ENCODE measurements at places on chromosomes 13 and 19.

GRCh38 chr19:49326165-49326704 lies 1.2 kb upstream of the SLC6A16 start:
- H3K4me3 ChIP-seq, result no peak overlapping the region
- H3K4me1 ChIP-seq, result peaks cover 29% of the 10 kb centered on the region
- peaks cover 20% of the 10 kb centered on the region for H3K36me3 ChIP-seq
- no peak overlapping the region for H3K27ac ChIP-seq

DNA sequence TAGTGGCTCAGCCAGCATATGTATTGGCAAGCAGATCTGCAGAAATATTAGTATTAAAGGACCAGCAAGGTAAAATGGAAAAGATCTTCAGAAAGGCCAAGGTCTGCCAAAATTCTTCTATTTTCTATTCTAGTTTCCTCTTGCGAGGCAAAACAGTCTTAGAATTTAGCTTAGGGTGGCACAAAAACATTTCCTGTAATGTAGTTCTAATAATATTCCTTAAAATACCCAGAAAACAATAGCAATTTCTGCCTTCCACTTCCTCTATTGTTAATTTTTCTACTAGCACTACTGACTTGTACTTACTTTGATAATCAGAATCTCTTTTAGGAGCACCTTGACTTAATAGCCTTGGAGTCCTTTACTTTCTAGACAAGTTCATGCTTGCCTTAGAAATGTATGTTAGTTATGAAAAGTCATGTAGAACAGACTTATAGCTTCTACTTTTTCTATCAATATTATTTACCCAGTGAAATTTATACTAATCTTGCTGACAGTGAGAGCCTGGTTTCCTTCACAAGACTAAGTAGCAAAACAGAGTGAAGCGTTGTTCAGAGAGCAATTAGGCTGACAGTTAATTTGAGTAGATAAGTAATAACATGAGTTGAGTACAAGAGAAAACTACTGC lies 23.9 kb upstream of the LPAR6 start:
- no peak overlapping the region for H3K4me3 ChIP-seq
- H3K27ac ChIP-seq, result no peak overlapping the region
- H3K4me1 ChIP-seq, result peaks cover 21% of the 10 kb centered on the region
- no peaks in the 10 kb centered on the region for H3K27me3 ChIP-seq
- no peak for DNase-seq
- no peaks in the 10 kb centered on the region for H3K36me3 ChIP-seq

DNA sequence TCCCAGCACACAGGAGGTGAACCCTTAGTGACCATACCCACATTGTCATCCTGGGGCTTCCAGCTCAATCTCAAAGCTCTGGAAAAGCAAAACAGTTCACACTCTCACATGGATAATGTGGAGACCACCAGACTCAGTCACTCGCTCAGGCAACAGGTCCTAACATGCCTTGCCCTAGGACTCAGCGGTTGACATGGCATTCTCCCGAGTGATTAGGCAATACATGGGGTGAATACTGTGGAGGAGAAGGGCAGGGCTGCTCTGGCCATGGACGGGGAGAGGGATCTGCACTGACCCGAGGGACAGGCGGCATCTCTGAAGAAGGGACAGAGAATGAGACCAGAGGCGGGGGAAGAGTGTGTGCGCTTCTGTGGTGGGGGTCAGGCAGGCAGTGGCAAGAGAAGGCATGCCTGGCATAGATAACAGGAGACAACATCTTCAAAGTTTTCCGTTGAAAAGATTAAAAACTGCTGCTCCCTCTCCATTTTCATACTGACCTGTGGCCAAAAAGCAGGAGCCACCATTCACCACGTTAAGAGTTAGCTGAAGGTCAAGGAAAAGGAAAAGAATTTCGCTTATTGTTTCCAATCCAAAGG lies 44.5 kb upstream of the EPHX3 start:
- H3K4me1 ChIP-seq, result peaks cover 71% of the 10 kb centered on the region
- H3K36me3 ChIP-seq, result peaks cover 19% of the 10 kb centered on the region
- H3K4me3 ChIP-seq, result peak overlapping the region; percentile 27
- no peak for DNase-seq
- H3K27me3 ChIP-seq, result no peaks in the 10 kb centered on the region
- peak overlapping the region; percentile 45 for H3K27ac ChIP-seq

DNA sequence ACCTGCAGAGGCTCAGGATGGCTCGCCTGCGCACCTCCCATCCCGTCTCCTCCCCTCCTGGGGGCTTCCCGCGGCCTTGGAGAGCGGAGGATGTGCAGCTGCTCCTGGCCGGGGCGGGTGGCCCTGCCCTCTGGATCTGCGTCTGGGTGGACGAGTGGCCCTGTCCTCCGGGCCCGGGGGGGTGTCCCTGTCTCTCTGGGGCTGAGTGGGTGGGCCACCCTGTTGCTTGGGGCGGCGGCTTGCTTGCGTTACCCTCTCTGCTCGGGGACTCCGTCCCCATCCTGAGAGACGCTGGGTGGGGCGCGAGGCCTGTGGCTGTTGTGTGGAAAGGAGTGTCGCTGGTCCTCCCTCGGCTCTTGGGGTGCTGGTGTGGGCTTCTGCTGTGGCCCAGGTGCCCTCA lies 34.6 kb downstream of the DOT1L start:
- no peak overlapping the region for H3K4me3 ChIP-seq
- DNase-seq, result no peak
- peaks cover 18% of the 10 kb centered on the region for H3K4me1 ChIP-seq
- H3K27me3 ChIP-seq, result no peaks in the 10 kb centered on the region
- H3K36me3 ChIP-seq, result peaks cover 7% of the 10 kb centered on the region
- H3K27ac ChIP-seq, result peak overlapping the region; percentile 49

- no peak for DNase-seq
- H3K4me3 ChIP-seq, result no peak overlapping the region
- H3K27me3 ChIP-seq, result no peaks in the 10 kb centered on the region
- H3K36me3 ChIP-seq, result no peaks in the 10 kb centered on the region
- H3K4me1 ChIP-seq, result no peaks in the 10 kb centered on the region
These were observed 415.0 kb upstream of the SLITRK1 start for GRCh38 chr13:84297251-84297650.

GRCh38 chr19:7461841-7462629 lies 26.8 kb downstream of the PEX11G start:
- no peak for DNase-seq
- H3K4me3 ChIP-seq, result no peak overlapping the region
- no peaks in the 10 kb centered on the region for H3K27me3 ChIP-seq
- H3K27ac ChIP-seq, result peak overlapping the region; percentile 55
- H3K4me1 ChIP-seq, result peaks cover 4% of the 10 kb centered on the region

- H3K4me3 ChIP-seq, result no peak within 1 kb of the TSS
- H3K27ac ChIP-seq, result no peak within 1 kb of the TSS
- no peaks in the 10 kb centered on the region for H3K4me1 ChIP-seq
- DNase-seq, result no peak
- peaks cover 50% of the 10 kb centered on the region for H3K27me3 ChIP-seq
These were observed at the start of gene NANOS2 for GRCh38 chr19:45913874-45914830. Gene NANOS2 (minus strand): TSS chr19:45914778. CDS start chr19:45914693, 85 bp downstream.

DNA sequence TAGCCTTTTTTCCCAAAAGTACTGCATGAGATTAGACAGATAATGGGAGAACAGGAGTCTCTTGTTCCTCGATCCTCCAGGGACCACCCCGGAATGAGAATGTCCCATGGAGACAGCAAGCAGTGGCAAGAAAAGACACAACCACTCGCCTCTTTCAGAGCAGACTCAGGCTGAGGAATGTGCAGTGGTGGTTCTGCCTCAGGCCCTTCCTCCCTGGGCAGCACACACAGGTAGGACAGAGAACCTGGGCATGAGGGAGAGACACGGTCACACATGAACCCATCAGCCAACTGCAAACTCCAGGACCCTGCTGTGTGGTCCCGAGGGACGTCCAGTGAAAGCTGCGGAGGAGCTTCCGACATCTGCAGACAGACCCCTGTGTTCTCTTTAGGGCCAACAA lies 31.0 kb downstream of the CRYL1 start:
- H3K4me1 ChIP-seq, result no peaks in the 10 kb centered on the region
- peaks cover 3% of the 10 kb centered on the region for H3K36me3 ChIP-seq
- no peak overlapping the region for H3K4me3 ChIP-seq
- no peaks in the 10 kb centered on the region for H3K27me3 ChIP-seq

DNA sequence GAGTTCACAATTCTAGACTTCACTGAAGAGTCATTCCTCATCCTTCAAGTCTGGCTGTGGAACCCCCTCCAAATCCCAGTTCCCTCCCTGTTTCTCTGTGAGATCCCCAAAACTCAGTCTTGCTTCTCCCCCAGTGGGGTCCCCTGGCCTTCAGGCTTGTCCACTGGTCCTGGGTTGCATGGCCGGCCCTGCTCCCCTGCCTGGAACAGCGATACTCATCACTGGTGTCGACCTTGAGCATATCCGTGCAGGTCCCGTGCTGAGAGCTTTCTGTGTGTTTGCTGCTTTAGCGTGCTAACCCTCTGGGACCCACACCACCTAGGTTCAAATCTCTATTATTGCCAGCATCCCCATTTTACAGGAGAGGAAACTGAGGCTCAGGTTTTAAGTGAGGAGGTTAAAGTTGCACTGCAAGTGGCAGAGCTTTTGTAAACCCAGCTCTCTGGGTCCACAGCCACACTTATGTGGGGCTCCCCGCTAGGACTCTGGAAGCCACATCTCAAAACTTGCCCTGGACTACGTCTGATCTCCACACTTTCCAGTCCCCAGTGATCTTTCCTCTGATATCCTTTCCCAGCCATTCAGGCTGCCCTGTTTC lies 15.5 kb downstream of the LIPE start:
- peak overlapping the region; percentile 65 for H3K27ac ChIP-seq
- peaks cover 14% of the 10 kb centered on the region for H3K4me1 ChIP-seq
- DNase-seq, result no peak
- no peaks in the 10 kb centered on the region for H3K27me3 ChIP-seq

DNA sequence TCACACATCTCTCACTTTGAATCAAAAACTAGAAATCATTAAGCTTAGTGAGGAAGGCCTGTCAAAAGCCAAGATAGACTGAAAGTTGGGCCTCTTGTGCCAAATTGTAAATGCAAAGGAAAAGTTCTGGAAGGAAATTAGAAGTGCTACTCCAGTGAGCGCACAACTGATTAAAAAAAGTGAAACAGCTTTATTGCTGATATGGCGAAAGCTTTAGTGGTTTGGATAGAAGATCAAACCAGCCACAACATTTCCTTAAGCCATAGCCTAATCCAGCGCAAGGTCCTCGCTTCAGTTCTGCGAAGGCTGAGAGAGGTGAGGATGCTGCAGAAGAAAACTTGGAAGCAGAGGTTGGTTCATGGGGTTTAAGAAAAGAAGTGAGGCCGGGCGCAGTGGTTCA lies 7.6 kb downstream of the PCCA start:
- H3K27ac ChIP-seq, result no peak overlapping the region
- H3K4me1 ChIP-seq, result peaks cover 38% of the 10 kb centered on the region
- H3K36me3 ChIP-seq, result no peaks in the 10 kb centered on the region
- no peak for DNase-seq

GRCh38 chr13:36795463-36795862 lies 23.6 kb upstream of the RFXAP start:
- H3K4me3 ChIP-seq, result no peak overlapping the region
- H3K27me3 ChIP-seq, result peaks cover 34% of the 10 kb centered on the region
- H3K27ac ChIP-seq, result no peak overlapping the region
- H3K4me1 ChIP-seq, result no peaks in the 10 kb centered on the region
- no peak for DNase-seq
- H3K36me3 ChIP-seq, result no peaks in the 10 kb centered on the region

DNA sequence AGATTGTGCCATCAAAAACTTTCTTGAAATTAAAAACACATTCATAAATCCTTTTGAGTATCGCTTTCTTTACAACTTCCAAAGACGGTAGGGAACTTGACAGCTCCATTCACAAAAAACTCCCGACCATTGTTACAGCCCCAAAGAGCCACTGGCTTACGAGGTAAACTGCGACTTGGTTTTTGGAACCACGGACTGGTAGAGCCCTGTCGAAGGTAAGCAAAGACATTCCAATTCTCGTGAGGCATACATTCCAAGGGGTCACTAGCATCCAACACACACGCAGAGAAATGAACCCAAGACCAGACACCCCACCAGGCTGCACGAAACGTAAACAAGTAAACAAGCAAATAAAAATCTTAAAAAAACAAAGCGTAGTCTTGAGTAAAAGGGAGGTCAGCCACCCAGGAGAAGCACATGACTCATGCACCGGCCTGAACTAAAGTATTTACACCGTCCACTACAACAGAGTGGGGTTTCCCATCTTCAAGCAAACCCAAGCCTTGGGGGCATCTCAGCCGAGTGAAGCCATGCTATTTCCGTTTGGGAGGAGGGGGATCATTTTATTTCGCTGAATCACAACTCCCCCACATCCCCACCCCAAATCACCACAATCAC lies 1.4 kb downstream of the BRD4 start:
- no peak for DNase-seq
- no peaks in the 10 kb centered on the region for H3K27me3 ChIP-seq
- H3K4me3 ChIP-seq, result peak overlapping the region; percentile 94
- peaks cover 55% of the 10 kb centered on the region for H3K4me1 ChIP-seq
- peaks cover 27% of the 10 kb centered on the region for H3K36me3 ChIP-seq

DNA sequence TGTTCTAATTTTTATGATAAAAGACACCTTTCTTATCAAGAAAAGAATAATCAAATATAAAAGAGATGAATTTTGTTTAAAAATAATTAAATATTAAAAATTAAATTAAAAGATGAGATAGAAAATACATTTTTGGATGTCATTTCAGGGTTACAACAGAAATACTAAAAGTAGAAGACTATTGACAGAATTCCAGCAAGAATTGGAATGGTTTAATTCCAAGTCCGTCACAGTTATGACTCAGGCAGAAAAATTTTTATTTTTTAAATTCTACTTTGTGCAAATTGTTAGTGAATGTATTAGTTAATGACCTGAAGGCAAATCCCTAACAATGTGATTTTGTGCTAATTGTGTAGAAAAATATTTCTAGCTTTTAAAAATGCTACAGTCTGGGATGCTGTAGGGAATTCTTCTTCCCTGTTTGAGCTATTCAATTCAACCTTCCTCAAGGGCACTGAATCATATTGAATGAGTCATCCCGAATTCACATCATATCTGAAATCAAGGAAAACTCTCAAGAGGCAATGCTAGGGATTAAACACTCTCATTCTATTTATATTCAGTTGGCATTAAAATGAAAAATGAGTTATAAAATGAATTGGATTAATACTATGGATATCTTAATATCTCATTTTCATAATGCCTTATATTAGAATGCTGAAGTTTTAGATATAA lies 633.5 kb upstream of the ATXN8OS start:
- H3K27me3 ChIP-seq, result no peaks in the 10 kb centered on the region
- no peak for DNase-seq
- H3K36me3 ChIP-seq, result no peaks in the 10 kb centered on the region
- H3K4me3 ChIP-seq, result no peak overlapping the region
